Activated CD8-positive, alpha-beta memory T cell treated with anti-CD3 and anti-CD28 coated beads, Interleukin-2, amount 50 U/mL, for 4 hours (primary cell): ENCODE measurements at places on chromosomes 12 and 14.

DNA sequence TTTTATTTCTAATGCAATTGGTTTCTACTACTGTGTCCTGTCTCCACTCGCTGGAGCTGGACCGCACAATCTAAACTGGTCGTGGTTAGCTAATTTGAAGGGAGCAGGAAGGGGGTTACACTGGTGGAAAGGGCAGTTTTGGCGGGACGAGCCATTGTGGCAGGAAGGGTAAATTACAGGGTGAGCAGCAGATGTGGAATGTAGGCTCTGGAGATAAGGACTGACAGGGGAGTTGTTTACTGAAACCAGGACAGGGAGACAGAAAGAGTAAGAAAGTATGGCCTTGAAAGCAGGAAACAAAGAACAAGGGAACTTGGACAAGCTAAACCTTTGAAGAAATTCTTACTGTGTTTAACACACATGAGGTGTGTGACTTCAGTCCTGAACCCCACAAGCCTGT is 147.8 kb downstream of the ATXN7L3B start:
- DNase-seq = no peak

GRCh38 chr12:19683178-19683927 is 244.1 kb downstream of the AEBP2 start:
- no peak for DNase-seq

- DNase-seq = no peak
These were observed 148.0 kb upstream of the PDE3A start for GRCh38 chr12:20220339-20220738.

DNA sequence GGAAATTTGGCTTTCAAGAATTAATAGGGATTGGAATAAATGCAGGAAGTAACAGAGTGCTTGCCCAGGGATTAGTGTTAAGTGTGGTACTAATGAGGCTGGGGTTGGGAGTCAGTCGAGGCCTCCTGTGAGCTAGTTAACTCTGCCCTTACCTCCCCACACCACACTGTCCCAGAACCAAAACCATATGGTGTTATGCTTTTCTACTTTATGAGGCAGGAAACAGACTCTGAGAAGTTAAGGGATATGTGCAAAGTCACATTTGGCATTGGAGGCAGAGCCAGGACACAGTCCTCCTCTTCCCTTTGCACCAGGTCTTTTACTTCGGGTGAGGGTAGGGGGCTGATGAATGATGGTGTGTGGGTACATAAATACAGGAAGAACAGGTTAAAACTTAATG is 41.9 kb downstream of the PELI2 start:
- no peak for DNase-seq

DNA sequence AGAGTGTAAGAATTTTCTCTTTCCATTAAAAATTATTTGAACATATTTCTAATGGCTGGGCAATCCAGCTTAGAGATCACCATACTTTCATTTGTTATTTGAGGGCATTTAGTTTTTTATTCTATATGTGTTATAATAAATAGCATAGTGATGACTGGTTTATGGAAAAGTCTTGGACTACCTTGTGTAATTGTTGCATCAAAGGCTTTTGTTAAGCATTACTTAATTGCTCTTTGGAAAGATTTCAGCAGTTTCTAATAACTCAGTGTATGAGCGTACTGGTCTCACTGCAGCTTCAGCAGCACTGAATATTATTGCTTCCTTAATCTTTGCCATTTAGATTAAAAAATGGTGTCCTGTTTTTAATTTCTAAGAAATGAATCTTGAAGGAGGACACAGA is 22.8 kb downstream of the TMEM19 start:
- DNase-seq = no peak

DNA sequence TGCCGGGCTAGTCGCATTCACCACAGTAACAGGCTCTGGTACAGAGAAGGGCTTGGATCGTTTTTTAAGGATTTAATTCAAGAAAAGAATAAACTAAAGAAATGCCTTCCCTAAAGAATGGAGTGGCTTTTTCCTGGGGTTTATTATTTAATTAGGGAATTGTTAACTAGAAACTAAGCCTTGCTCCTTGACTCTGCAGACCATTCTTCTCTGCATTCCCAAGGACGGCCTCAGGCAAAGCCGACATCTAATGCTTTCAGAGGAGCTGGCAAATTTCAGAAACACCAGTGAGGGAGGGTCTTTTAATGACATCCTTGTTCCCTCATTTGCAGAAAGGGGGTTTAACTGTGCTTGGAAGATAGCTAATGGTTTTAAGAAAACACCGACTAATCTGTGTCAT is 174.0 kb downstream of the EGLN3 start:
- no peak for DNase-seq

DNA sequence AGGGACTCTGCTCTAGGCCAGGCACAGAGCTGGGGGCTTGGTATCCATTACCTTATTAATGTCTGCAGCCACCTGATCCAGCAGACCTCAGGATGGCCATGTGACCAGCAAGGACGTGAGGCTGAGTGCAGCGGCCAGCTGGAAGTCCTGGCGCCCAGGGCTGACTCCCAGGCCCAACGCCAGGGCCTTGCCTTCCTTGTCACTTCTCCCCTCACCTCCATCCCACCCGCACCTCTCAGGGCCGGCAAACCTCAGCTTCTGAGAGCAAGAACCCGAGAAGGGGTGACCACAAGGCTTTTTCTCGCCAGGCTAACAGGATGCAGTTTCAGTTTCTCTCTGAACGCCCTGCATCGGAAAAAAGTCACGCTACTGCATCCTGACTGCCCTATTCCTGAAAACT is 15.4 kb downstream of the RAB35 start:
- no peak for DNase-seq

DNA sequence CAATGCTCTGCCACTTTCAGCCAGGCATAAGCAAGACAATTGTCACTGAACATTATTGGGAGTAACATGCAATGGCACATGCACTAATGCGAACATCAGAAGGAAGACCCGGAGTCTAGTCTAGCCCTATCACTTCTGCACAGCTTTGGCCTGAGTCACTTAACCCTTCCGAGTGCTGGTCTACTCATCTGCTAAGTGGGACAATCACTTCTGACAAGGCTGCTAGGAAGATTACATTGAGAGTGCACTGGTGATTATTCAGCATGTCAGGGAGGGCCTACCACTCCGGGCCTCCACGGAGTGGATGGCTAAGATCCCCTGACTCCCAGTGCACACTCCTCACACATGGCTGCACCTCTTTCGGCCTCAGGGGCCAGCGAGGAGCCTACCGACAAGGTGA is 240.9 kb downstream of the DPF3 start:
- DNase-seq = no peak

GRCh38 chr14:92945959-92946846 is 23.3 kb downstream of the CHGA start:
- no peak for DNase-seq

DNA sequence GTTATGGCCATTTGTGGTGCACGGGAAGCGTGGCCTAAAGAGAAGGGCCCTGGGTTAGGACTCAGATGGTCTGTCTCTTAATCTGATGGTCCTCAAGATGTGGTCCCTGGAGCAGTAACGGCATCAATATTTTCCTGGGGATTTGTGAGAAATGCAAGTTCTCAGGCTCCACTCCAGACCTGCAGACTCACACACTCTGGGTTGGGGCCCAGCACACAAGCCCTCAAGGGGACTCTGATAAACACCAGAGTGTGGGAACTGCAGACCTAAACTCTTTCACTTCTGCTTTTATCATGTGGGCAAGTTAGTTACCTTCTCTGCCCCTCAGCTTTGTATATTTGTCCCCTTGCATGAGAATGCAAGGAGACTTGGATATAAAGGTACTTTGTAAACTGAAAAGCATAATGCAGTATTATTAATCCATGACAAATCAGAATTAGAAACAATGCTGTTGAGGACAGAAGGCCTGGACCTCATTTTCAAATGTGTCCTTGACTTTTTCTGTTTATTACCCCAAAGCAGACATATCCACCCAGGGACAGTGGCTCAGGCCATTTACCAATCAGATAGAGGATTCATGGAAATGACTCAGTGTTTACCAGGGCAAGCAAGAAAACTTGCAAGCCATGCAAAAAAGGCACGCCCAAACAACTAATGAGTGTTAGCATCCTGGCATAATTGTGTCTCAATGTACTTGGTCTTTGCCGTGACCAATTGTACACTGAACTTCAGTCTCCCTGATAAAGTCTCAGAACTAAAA is 157.0 kb downstream of the ASCL1 start:
- DNase-seq = no peak

DNA sequence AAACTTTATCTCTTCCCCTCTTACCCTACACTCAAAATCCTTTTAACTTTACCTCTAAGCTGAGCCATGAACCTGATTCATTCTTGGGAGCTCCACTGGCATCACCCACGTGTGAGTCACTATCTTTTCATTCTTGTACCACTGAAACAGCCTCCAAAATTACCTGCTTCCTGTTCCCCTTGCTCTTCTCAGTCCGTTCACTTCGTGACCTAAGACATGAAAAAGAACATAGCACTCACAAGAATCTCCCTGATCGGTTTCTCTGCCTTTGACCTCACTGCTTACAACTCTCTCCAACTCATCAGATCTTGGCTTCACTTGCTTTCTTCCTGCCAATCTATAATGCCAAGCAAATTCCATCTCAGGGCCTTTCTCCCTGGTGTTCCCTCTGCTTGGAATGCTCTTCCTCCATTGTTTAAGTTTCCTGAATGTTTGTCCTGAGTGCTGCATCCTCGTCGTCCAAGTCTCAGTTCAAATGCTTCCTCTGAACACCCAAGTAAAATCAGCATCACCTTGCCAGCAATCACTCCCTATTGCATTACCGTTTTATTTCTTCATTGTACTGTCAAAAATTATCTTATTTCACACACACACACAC is 9.2 kb downstream of the GLIPR1 start:
- DNase-seq = no peak

GRCh38 chr12:83784298-83784890 is 1097.7 kb downstream of the TMTC2 start:
- DNase-seq = no peak

GRCh38 chr12:94193168-94193567 is 44.8 kb downstream of the PLXNC1 start:
- no peak for DNase-seq

- DNase-seq = no peak
These were observed 90.9 kb downstream of the GALNT9 start for GRCh38 chr12:132238488-132238854.

DNA sequence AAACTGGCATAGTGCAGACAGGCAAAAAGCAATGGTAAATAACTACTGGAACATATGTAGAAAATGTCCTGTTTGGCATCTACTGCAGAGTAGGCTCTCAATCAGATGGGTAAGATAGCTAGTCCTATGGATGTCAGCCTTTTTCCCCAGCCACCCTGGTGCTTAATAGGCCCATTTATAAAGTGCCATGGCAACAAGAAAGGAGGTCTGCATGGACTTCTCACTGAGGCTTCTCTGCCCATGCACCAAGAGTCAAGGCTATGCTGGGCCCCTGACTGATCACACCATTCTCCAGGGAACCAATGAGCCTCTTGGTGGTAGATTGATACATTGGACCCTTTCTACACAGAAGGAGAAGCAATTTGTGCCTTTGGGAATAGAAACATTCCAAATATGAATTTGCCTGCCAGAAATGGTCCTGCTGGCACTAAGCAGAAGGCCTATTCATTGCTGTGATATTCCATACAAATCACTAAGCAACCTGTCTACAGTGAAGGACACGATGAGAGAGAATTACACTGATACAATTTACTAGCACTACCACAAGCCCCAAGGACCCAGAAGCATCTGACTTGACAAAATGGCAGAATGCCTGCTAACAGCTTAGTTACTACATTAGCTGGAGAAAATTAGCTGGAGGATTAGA is 43.8 kb downstream of the RESF1 start:
- no peak for DNase-seq

GRCh38 chr14:32709027-32709426 is 229.7 kb upstream of the NPAS3 start:
- no peak for DNase-seq

DNA sequence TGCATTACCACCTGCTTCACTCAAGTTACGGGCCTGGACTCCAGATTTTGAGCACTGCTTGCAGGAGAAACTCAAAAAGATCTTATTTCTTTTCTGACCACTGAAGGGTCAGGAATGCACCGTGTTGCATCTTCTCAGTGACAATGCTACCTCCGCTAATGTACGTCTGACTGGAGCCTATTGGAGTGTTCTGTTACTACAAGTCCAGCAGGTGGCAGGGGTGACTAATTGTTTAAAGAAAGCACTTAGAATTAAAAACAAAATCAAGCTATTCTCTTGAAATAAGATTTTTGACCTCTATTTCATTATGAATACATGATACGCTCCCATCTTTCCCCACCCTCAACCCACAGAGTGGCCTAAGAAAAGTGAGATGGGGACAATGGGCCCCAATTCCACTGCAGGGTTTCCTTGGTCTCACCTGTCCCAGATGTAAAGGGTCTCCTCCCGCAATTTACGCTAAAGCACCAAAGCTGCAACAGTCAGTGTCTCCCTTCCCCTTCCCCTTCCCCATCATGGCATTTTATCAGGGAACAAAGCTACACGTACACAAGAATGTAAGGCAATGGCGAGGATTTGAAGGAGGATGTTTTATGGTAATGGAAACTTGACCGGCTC is 2.2 kb downstream of the TBPL2 start:
- no peak for DNase-seq

DNA sequence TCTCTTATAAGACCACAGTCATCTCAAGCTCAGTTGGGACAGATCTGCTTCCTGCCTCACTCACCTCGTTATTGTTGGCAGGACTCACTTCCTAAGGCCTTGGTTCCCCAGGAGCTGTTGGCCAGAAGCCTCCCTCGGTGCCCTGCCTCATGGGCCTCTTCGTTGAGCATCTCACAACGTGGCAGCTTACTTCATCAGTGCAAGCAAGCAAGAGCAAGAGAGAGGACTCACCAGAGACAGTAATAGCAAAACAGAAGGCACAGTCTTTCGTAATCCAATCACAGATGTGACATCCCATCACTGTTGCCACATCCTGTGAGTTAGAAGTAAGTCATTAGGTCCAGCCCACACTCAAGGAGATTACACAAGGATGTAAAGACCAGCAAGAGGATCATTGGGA is 5.1 kb upstream of the NUMB start:
- no peak for DNase-seq

DNA sequence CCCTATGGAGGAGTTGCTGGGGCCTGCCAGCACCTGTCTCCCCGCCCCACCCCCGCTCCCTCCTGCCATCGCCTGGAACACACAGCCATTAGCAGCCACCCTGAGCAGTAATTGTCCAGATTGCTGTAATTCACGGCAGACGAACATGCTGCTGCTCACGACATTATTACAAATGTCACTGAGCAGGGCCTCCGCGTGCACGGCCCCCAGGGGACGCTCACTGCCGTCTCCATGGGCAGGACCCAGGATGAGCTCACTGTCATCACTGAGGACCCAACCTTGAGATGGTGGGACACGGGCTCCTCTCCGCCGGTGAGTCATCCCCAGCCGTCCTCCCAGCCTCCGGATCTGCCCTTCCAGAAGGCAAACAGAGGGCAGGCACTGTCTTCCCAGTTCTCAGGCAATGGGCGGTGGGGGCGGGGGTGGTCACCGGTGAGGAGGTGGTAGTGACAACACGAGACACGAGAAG is 100.4 kb downstream of the RFLNA start:
- DNase-seq = no peak
